HCEC 1CT (cell line): ENCODE measurements at places on chromosomes 2 and 18.

- DNase-seq = no peak
Measured at GRCh38 chr2:39665811-39666490, at the start of gene TMEM178A. TSS of gene TMEM178A (plus strand) at chr2:39665917. CDS start at chr2:39665975, 58 bp downstream.

DNA sequence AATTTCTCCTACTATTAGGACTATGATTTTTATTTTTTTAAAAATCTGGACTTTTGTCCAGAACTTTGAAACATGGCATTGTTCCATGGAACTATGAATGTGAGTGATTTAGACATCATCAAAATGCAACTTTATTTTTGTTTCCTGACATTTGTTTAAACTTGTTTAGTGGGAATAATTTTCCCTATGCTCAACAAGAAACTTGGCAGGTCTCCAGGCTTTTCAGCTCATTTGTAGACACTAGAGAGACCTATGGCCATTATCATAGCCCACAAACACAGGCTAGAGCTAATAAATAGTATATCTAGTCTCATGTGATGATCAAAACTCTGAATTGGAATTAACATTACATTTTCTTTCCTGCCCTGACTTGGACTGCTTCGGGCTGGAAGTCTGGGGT, 145.1 kb upstream of the CELF4 start:
- no peak for DNase-seq

- DNase-seq = no peak
Measured at GRCh38 chr2:155815851-155816250, 516.7 kb downstream of the NR4A2 start.

DNA sequence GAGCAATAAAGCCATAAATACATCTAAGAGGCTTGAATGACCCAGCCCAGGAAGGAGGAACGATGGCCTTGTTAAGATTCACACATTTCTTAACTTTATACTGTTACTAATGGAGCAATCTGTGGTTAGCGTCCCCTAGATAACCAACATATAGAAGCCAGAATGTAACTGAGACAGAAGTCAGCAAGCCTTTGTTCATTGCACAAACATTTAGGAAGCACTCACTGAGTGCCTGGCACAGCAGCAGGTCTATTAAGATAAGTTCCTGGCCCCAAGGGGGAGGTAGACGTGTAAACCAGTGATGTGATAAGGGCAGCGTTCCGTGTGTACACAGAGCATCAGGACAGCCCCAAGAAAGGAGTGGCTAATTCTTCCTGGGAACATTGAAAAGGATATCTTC, 63.6 kb upstream of the ATL2 start:
- no peak for DNase-seq

- no peak for DNase-seq
Measured at GRCh38 chr18:46590103-46590502, 66.9 kb downstream of the LOXHD1 start.

- peak; percentile 4 for DNase-seq
Measured at GRCh38 chr18:41593171-41593675, 361.8 kb upstream of the PIK3C3 start.

- peak; percentile 70 for DNase-seq
Measured at GRCh38 chr2:43184339-43184895, 42.0 kb downstream of the ZFP36L2 start.

DNA sequence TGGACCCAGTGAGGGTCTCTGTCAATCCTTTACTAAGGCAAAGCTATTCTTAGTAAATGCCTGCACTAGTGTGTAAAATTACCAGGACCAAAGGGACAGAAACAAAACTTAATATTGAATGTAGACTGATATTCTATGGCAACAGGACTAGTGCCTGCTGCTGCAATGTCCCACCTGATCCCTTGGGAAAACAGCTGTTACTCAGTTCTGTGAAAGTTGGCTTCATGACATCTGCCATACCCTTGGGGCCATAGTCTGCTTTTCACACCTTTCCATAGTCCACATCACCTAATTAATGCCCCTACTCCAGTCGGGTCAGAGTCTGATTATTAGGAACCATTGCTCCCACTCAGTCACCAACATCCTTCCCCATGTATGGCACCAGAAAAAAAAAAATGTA, 14.5 kb downstream of the DNAJC27 start:
- DNase-seq = no peak

GRCh38 chr2:167293943-167294775, 405.9 kb downstream of the XIRP2 start:
- peak; percentile 65 for DNase-seq

GRCh38 chr18:38956068-38956467, 1390.5 kb upstream of the CELF4 start:
- DNase-seq = no peak

GRCh38 chr2:186780701-186781316, 68.2 kb downstream of the ZSWIM2 start:
- DNase-seq = peak; percentile 34

DNA sequence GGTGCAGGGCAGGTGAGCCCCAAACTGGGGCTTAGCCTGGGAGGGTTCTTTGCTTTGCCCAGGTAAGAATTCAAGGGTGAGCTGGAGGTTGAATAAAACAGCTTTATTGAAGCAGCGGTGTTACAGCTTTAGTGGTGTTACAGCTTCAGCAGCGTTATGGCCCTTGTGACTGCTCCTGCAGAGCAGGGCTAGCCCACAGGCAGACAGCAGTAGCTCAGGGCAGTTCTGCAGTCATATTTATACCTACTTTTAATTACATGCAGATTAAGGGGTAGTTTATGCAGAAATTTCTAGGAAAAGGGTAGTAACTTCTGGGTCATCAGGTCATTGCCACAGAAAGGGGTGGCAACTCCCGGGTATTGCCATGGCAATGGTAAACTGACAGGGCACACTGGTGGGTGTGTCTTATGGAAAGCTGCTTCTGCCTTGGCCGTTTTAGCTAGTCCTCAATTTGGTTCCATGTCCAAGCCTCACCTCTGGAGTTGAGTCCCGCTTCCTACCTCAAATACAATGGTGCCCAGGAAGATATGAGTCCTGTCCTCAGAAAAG, 78.2 kb downstream of the THNSL2 start:
- no peak for DNase-seq

DNA sequence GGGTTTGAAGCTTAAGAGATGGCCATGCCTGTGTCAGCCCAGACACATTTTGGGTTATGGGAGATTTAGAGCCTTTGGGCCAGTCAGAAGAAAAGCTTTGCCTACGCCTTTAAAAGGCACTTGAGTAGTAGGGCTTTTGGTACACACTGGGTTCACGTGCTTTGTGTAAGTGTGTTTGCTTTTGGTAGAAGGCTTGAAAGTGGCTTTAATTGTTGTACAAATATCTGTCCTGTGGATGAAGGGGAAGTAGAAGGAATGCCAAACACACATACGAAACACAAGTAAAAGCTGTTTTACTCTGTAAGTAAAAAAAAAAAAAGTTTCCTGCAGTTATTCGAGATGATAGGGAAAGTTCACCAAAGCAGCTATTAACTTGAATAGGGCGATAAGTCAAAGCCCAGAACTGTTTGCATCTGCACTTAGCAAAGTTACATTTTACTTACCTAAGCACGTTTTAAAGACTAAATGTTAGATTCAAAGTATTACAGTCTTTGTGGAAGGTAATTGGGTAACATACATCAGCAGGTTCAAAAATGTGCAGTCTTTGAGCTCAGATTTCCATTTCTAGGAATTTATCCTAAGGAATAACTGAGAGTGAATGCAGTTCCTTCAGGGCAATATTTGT, 75.4 kb downstream of the STK25 start:
- no peak for DNase-seq

- peak; percentile 2 for DNase-seq
Measured at GRCh38 chr2:88903749-88904353, 212.4 kb downstream of the RPIA start.

- peak; percentile 50 for DNase-seq
Measured at GRCh38 chr2:165239230-165239629, at the start of gene SCN2A. TSS of gene SCN2A (plus strand) at chr2:165239414. CDS start at chr2:165295824, 56,410 bp downstream.

GRCh38 chr2:67650291-67651133, 253.4 kb downstream of the ETAA1 start:
- peak; percentile 92 for DNase-seq

GRCh38 chr2:230418341-230419016, 2.5 kb downstream of the SP100 start:
- DNase-seq = peak; percentile 87

DNA sequence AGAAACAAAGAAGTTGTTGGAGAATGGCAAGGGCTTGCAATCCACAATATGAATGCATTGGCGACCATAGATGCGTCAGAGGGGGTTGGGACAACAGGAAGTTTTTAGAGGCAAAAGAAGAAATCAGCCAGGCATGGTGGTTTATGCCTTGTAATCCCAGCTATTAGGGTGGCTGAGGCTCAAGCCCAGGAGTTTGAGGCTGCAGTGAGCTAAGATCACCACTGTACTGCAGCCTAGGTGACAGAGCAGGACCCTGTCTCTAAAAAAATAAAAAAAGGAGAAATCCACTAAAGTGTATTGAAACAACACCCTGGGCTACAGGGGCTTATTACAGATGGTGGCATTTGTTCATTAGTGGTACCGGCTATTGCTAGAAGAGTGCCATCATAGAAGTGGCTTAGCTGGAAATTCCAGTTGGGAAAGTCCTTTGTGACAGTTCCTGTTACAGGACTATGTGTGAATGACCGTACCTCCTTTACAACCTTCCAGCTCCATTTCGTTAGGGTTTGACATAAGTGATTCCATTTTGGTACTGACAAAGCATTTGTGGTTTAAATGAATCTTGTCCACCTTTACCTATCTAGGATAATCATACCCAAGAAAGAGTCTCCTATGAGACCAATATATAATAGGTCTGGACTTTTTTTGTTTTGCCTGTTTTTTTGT, 10.7 kb upstream of the WDSUB1 start:
- no peak for DNase-seq

- no peak for DNase-seq
Measured at GRCh38 chr2:148135705-148136104, 114.8 kb downstream of the MBD5 start.

DNA sequence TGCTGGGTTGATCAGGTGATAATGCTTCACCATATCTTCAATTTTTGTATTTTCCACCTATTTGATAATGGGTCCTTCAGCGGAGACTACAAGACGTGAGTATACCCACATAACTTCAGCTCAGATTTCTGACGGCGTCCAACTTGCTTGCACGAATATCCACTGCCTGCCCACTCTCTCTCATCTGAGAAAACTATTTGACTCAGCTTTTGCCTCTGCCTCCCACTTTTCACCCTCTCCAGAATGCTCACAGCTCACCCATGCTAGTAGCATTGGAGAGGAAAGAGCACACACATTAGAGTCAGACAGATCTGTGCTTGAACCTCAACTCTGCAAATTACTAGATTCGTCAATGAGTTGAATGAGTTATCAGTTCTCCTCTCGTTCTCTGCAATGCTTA, 166.8 kb downstream of the BCL2 start:
- no peak for DNase-seq

- no peak for DNase-seq
Measured at GRCh38 chr2:96848264-96848663, 4.4 kb upstream of the ANKRD23 start.

DNA sequence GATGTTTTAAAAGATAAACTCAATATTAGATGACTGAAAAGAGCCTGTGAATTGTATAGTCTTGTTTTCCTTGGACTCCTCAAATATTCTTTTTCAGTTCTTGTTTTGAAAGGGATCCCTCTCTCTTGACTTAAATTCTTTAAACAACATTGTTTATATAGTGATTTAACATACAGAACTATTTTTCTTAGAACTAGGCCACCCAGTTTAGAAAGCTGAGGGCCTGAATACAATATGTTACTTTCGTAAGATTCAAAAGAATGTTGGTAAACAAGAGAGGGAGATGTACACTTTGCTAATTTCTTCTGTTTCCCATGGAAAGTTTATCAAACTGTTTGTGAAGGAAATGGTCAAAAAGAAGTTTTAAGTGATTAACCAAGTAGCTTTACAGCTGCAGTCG, 5.5 kb upstream of the TSPYL6 start:
- no peak for DNase-seq

GRCh38 chr2:177147093-177147694, 65.4 kb upstream of the HNRNPA3 start:
- peak; percentile 67 for DNase-seq

GRCh38 chr2:33372940-33373553, 103.4 kb upstream of the RASGRP3 start:
- DNase-seq = no peak

GRCh38 chr2:140257692-140258300, 1477.6 kb upstream of the NXPH2 start:
- no peak for DNase-seq

DNA sequence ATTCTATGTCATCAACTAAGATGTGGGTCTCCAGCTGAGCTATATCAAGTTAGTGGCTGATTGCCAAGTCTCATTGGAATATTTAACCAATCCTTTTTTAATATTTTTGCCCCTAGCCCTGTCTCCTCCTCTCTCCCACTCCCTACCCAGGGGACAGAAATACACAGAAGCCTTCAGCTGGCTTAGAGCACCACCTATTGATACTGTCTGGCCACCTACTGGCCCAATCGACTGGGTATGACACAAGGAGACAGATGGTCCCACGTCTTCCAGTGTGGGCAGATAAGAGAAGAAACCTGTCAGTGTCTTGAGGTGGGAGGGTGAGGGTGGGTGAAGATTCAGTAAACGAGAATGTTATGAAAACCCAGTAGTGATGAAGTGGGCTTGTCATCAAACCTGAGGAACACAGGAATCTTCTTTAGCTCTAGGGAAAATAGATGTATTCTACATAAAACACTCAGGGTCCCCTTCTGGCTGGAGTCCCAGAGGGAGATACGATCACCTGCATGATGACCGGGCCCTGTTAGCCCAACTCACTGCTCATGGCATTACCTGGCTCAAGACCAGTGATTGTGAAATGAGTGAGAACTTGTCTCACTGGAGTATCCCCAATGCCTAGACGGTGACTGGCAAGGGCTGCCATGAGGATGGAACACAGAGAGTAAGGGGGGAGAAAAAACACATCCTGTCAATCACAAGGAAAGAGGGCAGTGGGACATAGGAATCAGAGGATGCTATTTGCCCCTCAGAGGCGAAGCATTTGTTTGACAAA, 26.7 kb downstream of the POLR1A start:
- peak; percentile 33 for DNase-seq

GRCh38 chr18:7388741-7389140, 157.9 kb downstream of the LRRC30 start:
- no peak for DNase-seq

DNA sequence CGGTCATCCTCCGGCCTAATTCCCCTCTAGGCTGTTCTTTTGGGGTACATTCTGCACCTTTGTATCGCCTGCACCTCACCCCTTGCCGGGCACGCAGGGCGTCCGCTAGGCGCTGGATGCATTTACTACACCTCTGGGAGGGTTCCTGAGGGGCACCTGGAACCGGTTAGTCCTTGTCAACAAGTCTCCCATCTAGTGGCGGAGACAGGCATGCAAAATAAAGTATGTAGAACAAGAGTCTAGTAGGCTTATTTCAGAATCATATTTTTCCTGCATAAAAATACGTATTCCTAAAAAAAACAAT, 705 bp upstream of the TEX261 start:
- no peak for DNase-seq
